GM12878 (cell line): ENCODE measurements at places on chromosomes 7 and 10. TPM values are rescaled to one million over a fixed set of nuclear protein-coding genes. Genes with fewer than 3 reads are reported as not detected.
A peak's percentile ranks its signal among the peaks of the same experiment; 100 is the strongest.

The OR13A1 gene
- total RNA-seq: 0.23 and 0.29 TPM in 2 replicates

DNA sequence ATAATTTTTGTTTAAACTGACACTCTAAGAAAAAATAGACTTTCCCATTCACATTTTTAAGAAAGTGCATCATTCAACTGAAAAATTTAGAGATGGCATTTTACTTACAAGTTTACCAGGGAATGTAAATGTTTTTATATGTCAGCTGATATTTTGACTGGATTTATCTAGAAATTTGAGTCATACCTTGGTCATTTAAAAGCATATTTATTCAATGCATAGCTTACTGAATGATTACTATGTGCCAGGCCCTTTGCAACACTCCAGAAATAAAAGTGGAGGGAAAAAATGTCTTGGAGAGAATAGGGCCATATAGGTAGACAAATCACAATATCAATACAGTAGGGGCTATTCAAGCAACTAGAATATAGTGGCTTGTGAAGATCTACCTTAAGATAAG is 98.4 kb upstream of the FAM3C start:
- no peaks in the 10 kb centered on the region for H3K27me3 ChIP-seq
- DNase-seq: no peak
- H3K4me1 ChIP-seq: no peaks in the 10 kb centered on the region
- no peaks in the 10 kb centered on the region for H3K36me3 ChIP-seq
- no peak overlapping the region for H3K4me3 ChIP-seq

DNA sequence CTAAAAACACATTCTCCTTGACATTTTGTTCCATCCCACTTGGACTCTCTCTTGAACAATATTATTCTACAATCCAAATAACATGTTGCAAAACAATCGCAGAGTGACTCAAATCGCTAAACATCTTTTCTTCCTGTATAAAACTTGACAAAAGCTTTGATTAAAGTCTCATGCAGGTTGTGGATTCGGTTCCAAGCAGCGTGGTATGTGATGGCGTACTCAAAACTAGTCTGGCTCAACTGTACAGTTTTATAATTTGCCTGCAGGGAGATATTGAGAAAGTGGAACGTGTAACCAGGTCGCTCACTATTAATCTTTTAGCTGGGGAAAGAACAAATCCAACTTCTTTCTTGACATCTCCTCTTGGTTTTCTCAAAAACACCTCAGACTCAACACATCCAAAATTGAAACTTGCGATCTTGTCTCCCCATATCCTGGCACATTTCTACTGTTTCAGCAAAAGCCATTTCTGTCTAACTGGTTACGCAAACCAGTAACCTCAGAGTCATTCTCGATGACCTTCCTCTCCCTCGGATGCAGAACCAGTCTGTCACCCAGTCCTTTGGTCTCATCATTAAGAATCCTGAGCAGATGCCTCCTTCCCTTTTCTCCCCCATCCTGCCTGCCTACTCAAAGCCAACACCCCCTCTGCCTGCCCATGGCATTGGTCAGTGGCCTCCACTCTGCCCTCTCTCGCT is 100.1 kb downstream of the CACNB2 start:
- H3K4me3 ChIP-seq: no peak overlapping the region
- no peaks in the 10 kb centered on the region for H3K4me1 ChIP-seq
- no peaks in the 10 kb centered on the region for H3K36me3 ChIP-seq
- peaks cover 3% of the 10 kb centered on the region for H3K27me3 ChIP-seq

GRCh38 chr7:30363778-30364563 is 79.6 kb downstream of the ZNRF2 start:
- no peak overlapping the region for H3K27ac ChIP-seq
- DNase-seq: no peak
- H3K36me3 ChIP-seq: no peaks in the 10 kb centered on the region
- no peak overlapping the region for H3K4me3 ChIP-seq
- no peaks in the 10 kb centered on the region for H3K4me1 ChIP-seq
- H3K27me3 ChIP-seq: no peaks in the 10 kb centered on the region

DNA sequence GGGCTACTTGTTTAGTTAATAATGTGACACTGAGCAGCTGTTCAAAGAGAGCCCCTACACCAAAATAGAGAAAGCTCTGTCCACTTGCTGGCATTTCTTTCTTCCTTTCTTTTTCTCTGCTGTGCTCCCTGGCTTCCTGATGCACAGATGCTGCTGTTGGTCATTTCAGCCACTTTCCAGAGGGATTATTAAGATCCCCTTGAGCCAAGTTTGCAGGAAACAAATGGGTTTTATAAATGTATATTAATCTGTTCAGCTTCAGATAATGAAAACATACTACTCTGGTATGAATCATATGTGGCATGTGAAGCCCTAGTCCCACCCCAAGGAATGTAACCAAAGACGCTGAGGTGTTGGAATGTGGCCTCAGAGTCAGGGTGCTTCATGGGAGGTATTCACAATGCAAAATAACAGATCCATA is 638.2 kb upstream of the FZD8 start:
- no peak for DNase-seq
- H3K27ac ChIP-seq: no peak overlapping the region
- no peaks in the 10 kb centered on the region for H3K4me1 ChIP-seq
- no peaks in the 10 kb centered on the region for H3K36me3 ChIP-seq
- H3K4me3 ChIP-seq: no peak overlapping the region
- H3K27me3 ChIP-seq: no peaks in the 10 kb centered on the region

The OR6B1 gene
- total RNA-seq: not detected in 2 replicates

GRCh38 chr10:110802090-110802489 is 69.6 kb upstream of the PDCD4 start:
- no peak for DNase-seq
- peak overlapping the region; percentile 91 for H3K27ac ChIP-seq
- H3K4me3 ChIP-seq: no peak overlapping the region
- no peaks in the 10 kb centered on the region for H3K27me3 ChIP-seq
- peaks cover 33% of the 10 kb centered on the region for H3K4me1 ChIP-seq
- H3K36me3 ChIP-seq: no peaks in the 10 kb centered on the region

- H3K4me3 ChIP-seq: no peak overlapping the region
- no peaks in the 10 kb centered on the region; the same call in 1 of the 2 replicates for H3K4me1 ChIP-seq
- H3K27me3 ChIP-seq: peaks cover 58% of the 10 kb centered on the region
- DNase-seq: no peak
Measured at GRCh38 chr7:27154369-27154768, 2.0 kb upstream of the HOXA3 start.

- peaks cover 8% of the 10 kb centered on the region for H3K4me1 ChIP-seq
- H3K36me3 ChIP-seq: no peaks in the 10 kb centered on the region
- DNase-seq: no peak
- H3K27ac ChIP-seq: no peak overlapping the region
- no peak overlapping the region for H3K4me3 ChIP-seq
Measured at GRCh38 chr10:70963271-70963670, 74.9 kb upstream of the PCBD1 start.

The NPC1L1 gene
- total RNA-seq: 0.08 TPM in 1 of 2 replicates, not detected in the other

GRCh38 chr7:103009466-103010185 is 65.0 kb downstream of the FBXL13 start:
- no peak for DNase-seq
- no peaks in the 10 kb centered on the region for H3K4me1 ChIP-seq
- H3K27ac ChIP-seq: no peak overlapping the region
- H3K4me3 ChIP-seq: no peak overlapping the region
- no peaks in the 10 kb centered on the region for H3K36me3 ChIP-seq

DNA sequence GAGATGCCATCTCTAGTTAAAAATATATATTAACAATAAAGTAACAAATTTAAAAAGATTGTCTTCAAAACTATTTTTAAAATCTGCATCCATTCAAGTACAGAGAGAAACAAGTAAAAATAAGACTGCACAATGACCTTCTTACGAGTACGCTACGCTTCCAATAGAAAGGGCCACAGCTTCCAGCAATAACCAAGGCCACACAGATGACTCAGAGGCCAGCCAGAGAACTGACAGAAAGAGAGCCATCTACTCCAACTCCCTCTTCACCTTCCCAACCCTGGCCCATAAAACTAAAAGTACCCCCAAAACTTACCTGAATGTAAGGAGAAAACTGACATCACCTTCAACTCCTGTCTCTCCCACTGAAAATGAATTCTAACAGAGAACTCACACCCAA is 26.8 kb downstream of the PILRA start:
- H3K27ac ChIP-seq: no peak overlapping the region
- peaks cover 19% of the 10 kb centered on the region for H3K4me1 ChIP-seq
- H3K27me3 ChIP-seq: no peaks in the 10 kb centered on the region
- DNase-seq: no peak
- H3K36me3 ChIP-seq: no peaks in the 10 kb centered on the region
